Right cardiac atrium (tissue), 5 donors: ENCODE measurements at places on chromosomes 12 and 14. TPM values are rescaled to one million over a fixed set of nuclear protein-coding genes. Genes with fewer than 3 reads are reported as not detected.

ESPL1 gene
- total RNA-seq: 1.2 TPM

DNA sequence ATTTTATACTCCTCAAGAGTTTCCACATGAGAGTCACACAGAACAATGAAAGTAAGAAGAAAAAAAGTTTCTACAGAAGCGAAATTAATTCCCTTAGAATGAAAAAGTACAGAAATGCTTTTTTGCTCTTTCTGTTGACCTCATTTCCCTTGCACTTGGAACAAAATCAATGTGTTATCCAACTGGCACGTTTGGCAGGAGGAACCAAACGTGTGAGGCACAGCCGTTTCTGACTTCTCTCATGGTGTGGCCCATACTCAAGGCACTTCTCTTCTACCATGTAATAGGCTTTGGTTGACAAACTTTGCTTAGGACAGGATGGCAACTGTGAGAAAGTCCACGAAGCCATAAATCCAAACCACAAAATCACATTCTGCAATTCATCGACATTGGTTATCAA is 297.0 kb downstream of the FUT8 start:
- DNase-seq: no peak

GRCh38 chr14:70265422-70265821 is 76.7 kb upstream of the SLC8A3 start:
- DNase-seq: no peak

DNA sequence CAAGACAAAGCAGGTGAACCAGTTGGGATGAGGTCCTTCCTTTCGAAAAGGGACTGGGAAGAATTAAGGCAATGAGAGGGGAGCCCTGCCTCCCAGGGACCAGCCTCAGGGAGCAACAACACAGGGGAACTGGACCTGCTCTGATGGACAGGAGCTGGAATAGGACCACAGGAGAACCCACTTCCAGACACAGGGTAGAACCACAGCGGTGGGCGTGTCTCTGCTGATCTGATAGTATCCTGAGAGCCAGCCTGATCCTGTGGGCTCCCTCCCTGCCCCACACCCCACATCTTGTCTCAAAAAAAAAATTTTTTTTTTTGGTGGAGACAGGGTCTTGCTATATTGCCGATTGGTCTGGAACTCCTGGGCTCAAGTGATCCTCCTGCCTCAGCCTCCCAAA is 13.6 kb upstream of the PLEK2 start:
- no peak for DNase-seq

DNA sequence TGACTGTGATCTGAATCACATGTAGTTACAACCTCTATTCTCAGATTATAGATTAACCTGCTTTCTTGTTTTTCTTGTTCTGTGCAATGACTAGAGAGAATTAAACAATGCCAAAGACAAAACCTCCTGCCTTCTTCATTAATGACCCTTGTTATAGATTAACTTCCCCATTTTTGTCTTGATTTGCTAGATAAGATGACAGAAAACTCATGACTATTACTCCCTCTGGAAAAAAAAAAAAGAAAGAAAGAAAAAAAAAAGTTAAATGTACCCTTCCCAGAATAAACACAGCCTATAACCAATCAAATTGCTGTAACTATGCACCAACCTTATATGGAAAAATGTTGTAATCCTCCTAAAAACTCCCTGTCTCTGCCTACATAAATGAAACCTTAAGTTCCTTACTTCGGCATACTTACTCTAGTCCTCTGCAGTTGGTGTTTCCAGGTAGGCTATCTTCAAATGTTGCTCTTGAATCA is 41.1 kb upstream of the PCED1B start:
- DNase-seq: no peak

DNA sequence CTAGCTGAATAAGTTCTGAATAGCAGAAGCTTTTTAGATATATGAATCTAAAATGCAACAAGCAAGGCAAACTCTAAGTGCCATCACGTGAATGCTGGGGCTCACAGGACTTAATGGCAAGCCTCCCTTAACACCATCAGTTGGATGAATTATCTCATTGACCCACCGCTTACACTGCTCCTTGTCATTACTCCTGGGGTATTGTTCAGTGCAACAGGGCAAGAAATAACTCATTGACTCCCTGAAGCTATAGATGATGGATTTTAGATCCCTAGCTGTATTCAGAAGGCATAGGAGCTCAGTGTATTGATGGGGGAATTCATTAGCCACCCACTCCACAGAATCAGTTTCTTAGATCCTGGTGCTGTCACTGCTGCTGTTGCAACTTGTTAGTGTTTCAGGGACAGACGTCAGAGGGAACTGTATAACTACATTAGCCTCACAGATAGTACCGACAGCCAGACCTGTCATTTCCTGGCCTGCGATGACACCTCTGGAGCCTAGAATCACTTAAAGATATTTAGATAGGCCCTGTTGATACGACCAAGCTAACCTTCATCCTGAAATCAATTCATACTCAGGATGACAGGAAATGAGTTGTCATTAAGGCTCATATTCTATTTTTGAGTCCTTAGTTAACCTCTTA is 735.3 kb downstream of the DIO2 start:
- DNase-seq: no peak

DNA sequence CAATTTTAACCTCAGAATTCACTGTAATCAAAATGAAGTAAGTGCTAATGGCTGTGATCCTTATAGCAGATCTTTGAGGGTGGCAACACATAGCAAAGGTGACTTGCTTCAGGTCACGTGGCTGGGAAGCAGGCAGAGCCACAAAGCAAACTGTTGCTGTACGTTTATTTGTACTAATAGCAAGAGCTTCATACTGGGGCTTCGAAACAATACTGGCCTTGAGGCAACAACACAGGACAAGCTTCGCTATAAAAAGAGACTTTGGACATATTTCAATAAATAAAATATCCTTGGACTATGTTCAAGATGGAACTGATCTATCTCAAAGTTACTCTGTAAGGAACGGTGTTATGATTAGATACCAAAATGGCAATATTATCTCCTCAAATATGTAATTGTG is 44.6 kb downstream of the MSRB3 start:
- no peak for DNase-seq
